ENCODE measurements at places on chromosomes 7 and 10. TPM values are rescaled to one million over a fixed set of nuclear protein-coding genes. Genes with fewer than 3 reads are reported as not detected.
A peak's percentile ranks its signal among the peaks of the same experiment; 100 is the strongest.

- no peak for DNase-seq
These were observed 23.4 kb upstream of the FXYD4 start for GRCh38 chr10:43347997-43348396.

DNA sequence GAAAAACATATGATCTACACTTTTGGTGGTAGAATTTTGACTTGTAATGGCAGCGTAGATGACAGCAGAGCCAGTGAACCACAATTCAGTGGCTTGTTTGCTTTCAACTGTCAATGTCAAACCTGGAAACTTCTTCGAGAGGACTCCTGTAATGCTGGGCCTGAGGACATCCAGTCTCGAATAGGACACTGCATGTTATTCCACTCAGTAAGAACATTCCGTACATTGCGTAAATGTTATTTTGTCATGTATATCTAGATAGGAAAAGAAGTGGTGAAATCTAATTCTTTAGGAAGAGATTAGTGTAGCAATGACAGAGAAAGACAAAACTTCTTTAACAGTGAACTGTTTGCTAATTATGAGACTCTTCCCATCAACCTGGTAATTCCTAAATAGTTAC lies 112.9 kb downstream of the PODXL start:
- no peak for DNase-seq

DNA sequence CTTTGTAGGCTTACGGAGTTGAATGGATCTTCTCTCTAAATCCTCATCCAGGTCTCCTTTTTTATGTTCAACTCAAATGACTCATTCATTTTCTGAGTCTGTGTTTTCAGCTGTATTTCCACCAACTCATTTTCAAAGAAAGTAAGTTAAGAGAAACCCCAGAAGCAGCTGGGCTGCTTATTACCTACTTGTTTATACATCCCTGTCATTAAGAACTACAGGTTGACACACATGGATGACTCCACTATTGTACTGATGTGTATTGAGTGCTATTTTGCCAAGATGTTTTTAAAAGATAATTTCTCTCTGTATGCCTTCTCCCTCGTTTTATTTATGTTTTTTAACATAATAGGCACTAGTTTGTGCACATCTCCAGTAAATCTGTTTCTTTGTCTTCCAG lies 41.9 kb downstream of the DGKI start:
- DNase-seq, result no peak

Gene RAPGEF5
- total RNA-seq, result 11.4 TPM

DNA sequence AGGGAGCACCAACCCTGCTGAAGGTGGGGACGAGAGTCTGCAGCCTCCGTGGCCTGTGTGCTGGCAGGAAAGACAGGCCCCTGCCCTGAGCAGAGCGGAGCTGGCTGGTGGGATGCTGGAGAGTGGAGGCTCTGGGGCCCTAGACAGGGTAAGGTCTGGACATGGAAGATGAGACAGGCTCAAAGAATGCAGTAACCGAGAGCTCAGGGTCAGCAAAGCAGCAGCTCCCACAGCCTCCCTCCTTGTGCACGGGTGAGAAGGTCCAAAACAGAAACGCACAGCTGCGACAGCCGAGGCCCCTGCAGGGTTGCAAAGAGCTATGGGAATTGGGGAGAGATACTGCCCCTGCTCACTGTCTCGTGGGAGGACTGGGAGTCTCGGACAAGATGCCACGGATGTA lies 80.5 kb downstream of the TNS3 start:
- DNase-seq, result no peak

DNA sequence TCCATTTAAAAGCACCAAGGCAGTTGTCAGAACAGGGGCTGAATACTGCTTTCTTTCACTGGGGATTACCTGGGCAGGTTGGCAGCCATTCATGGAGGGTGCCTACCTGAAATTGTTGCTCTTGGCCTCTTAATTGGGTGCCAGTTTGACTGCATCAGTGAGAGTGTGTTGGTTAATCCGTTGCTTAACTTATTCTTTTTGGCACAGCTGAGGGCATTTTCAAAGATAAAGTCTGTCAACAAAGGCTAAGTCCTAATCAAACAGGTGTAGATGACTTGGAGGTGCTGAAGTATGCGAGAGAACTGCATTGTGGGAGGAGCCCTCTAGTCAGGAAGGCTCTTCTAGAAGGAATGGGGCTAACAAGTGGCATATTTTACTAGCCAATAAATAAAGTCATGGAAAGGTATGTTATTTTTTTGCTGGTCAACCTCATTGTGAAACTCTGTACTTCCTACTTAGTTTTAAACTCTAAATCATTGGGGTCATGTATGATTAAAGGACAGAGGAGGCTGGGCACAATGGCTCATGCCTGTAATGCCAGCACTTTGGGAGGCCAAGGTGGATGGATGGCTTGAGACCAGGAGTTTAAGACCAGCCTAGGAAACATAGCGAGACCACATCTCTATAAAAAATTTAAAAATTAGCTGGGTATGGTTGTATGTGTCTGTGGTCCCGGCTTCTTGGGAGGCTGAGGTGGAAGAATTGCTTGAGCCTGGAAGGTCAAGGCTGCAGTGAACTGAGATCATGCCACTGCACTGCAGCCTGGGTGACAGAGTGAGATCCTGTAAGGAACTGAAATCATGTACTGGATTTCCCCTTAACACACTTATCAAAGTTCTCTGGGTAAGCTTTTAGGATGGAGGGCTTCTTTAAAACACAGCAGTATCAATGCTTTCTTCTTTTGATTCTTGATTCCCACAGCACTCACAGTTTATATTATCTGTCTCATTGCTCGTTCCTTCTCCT lies 134.1 kb downstream of the LRMDA start:
- DNase-seq, result no peak

DNA sequence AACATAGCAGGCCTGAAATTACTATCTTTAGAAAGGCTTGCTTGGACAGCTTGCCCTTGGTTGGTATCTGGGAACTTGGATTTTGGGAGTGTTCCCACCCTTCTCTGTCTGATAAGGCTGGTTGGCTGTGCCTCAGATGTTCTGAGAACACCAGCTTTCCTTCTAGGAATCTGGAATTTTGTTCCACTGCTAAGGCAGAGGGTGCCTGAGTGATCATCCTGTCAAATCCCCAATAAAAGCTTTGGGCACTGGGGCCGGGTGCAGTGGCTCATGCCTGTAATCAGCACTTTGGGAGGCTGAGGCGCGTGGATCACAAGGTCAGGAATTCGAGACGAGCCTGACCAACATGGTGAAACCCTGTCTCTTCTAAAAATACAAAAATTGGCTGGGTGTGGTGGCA lies 5.0 kb downstream of the TRUB1 start:
- DNase-seq, result peak; percentile 50

Gene IFIT3
- 8.8 TPM for total RNA-seq

DNA sequence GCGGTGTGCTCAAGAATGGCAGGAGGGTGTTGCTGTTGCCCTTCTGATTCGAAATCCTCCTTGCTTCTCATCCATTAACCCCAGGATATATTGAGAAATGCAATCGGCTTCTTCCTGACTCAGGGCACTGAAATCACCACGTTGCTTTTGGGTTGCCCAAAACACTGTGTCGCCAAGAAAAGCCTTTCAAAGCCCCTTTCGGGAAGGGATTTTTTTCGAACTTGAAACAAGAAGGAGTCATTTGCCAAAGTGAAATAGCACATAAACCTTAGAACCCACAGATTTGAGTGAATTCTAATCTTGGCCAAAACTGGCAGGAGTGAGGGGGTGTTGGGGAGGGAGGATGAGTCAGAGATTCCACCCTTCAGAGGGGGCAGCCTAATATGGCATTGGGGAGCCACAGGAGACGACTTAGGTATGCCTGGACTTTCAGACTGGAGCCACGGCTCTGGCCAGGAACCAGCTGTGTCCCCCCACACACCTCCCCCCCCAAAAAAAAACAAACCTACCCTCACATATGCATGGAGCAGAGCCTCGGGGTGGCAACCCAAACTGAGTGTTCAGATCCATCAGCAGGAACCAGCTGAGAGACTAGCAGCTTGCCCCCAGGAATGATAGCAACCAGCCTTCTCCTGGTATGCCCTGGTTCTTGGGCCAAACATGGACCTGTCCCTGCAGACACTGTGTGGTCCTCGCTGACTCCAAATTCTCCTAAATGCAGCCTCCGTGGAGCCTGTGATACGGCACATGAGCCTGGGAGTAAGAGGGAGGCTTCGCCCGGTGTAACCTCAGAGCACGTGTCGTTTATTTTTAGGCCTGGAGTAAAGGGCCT lies 138.4 kb downstream of the FGFR2 start:
- no peak for DNase-seq

Gene SORCS1
- 2.3 TPM for total RNA-seq

- no peak for DNase-seq
These were observed 23.0 kb downstream of the PFKP start for GRCh38 chr10:3090388-3090787.

Gene HPSE2
- not detected for total RNA-seq

DNA sequence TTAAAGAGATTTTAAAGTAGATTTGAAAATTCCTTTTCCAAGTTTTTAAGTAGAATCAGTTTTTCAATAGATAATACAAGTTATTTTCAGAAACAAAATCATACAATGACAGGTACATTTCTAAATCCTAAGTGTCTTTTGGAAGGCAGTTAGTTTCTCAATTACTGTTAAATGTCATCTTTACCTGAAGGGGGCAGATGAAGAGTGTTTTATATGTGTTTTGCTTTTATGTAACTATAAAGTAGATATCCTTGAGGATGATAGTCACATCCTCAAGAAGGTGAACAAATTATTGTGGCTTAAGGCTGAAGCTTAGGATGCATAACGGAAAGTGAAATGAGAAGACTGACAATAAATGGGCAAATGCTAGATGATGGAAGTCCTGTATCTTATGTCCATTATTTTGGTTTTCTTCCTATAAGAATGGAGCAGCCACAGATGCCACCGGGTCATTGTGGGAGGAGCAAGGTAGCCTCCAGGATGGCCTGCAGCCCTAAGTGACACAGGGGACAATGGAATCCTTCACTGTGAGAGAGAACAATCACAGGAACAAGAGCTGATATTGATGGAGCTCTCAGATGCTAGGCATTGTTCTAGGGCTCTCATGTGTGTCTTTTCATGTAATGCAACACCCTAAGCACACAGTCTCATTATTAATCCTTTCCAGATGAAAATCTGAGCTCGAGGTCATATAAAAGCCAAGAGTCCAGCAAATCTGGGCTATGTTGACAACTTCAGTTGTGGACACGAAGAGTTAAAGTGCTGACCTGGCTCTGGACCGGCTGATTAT lies 14.1 kb upstream of the MKX start:
- DNase-seq, result no peak

GRCh38 chr10:126459878-126460481 lies 71.7 kb upstream of the ADAM12 start:
- no peak for DNase-seq

DNA sequence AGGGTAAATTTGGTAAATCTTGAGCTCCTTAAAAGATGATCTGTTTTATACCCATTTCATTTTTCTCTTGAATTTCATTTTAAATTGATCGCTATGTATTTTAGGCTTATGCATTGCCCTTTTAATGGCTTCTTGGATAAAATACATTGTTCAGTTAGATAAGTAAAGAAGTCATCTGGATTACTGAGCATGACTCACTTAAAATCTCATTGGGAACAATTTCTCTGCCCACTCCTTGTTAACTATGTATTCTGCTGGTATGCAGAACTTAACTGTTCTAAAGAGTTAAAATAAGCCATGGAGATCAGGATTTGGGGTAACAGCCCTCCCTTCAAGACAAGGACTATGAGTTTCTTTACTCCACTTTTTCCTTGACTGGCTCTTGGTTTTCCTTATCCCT lies 134.2 kb downstream of the SND1 start:
- DNase-seq, result no peak

GRCh38 chr10:99743841-99744240 lies 11.8 kb downstream of the CUTC start:
- DNase-seq, result no peak

GRCh38 chr7:69966766-69967591 lies 368.7 kb downstream of the AUTS2 start:
- peak; percentile 47 for DNase-seq

GRCh38 chr10:111872591-111872990 lies 311.0 kb downstream of the GPAM start:
- no peak for DNase-seq

- DNase-seq, result no peak
These were observed 656.4 kb upstream of the ZWINT start for GRCh38 chr10:57017356-57018037.

GRCh38 chr10:26194275-26194674 lies 22.3 kb upstream of the GAD2 start:
- DNase-seq, result no peak

Gene PTPN12
- 44.8 TPM for total RNA-seq

Gene HECW1
- not detected for total RNA-seq

GRCh38 chr10:30691639-30692015 lies 62.1 kb upstream of the LYZL2 start:
- no peak for DNase-seq

DNA sequence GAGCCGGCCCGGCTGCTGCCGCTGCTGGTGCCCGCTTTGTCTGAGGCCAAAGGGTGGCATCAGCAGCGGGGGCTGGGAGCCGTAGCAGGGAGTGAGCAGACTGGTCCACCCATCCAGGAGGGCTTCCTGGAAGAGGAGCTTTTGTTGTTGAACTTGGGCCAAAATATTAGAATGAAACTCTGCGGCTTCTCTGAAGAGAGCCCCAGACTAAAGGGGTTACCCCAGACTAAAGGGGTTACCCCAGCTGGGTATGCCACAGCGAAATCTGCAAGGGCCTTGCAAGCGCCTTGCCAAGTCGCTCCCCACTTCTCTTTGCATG lies 154.7 kb upstream of the ZMIZ1 start:
- no peak for DNase-seq

DNA sequence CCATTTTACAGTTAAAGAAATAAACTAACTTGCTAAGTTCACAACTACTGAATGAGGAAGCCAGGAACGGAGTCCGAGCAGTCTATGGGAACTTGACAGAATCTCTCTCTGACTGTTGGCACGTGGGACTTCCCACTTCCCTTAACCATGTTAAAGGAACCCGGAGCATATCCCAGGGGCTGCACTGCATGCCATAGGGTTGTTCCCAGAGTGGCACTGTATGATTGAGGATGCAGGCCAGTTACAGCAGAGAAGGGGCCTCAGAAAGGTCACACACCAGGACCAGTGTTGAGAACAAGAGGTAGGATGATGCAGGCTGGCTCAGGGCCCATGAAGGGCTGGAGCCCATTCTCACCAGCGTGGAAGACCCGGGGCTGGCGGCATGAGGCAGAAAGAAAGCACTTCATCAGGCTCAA lies 201.8 kb downstream of the NSUN6 start:
- no peak for DNase-seq

GRCh38 chr10:46296641-46297141 lies 9.9 kb downstream of the ANTXRL start:
- no peak for DNase-seq
